GM19239 (cell line): ENCODE measurements at places on chromosomes 4 and X.

DNA sequence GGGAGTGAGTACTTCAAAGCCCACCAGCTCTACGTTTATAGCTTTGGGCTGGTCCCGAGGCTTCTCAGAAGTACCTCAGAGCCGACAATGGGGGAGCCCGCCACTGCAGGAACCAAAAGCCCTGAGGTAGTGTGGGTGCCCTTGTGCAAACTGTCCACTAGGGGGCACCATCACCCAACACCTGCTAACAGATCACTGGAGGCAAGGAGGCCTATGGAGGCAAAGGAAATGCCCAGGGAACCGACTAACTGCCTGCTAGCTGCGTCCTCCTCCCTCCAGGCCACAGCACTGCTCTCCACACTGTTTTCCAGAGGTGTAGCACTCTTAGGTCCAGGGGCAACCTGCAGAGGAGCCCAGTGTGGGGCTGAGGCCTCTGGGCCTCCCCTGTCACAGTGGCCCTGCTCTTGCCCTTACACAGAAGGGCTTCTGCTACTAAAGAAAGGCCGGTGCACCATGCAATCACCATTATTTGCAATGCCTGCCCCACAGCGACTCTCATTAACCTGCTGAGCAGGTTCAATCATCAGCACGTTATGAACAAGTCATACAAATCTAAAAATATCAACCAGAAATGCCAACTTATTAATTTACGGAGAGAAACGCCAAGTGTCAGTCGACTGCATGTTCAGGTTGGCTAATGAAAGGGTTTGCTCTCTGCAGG, 159.1 kb downstream of the NSUN7 start:
- peak; percentile 69 for DNase-seq

GRCh38 chr4:147734496-147734895, 2.6 kb downstream of the ARHGAP10 start:
- DNase-seq, result no peak

- no peak for DNase-seq
These were observed 75.6 kb upstream of the HELT start for GRCh38 chr4:184942444-184943425.

DNA sequence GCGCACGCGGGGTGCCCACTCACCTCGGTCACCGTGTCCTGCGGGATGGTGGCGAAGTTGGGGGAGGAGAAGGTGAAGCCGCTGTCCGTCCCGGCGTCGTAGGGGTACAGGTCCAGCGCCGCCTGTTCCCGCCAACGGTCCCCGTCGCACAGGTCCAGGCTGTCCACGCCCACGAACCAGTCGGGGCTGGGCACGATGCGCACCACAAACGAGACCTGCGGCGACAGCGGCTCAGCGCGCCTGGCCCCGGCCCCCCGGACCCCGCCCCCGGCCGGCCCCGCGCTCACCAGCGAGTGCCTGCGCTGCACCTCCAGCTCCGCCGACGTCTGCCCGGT, 1.4 kb downstream of the SPON2 start:
- no peak for DNase-seq

GRCh38 chrX:8815460-8816065, 14.4 kb upstream of the FAM9A start:
- peak; percentile 5 for DNase-seq

- DNase-seq, result no peak
These were observed 964 bp upstream of the GPR82 start for GRCh38 chrX:41722816-41723618.

DNA sequence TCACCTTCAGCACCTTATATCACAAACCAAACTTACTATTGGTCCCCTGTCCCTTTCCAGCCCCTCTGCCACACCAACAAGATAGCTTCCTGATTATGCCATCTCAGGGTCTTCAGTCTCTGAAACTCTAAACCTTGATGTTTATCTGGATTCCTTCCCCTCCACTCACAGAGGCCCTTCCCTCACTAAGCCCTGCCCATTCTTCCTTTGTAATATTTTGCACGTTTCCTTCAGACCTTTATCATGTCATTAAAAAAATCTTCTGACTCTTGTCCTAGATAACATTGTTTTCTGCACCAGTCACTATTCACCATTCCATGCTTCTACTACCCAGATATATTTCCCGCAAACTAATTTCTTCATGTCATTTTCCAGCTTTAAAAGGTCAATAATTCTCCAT, 17.7 kb upstream of the CEP135 start:
- DNase-seq, result no peak

GRCh38 chrX:40346379-40346778, 234.4 kb upstream of the ATP6AP2 start:
- no peak for DNase-seq
